ENCODE measurements at places on chromosomes 12 and 14.
A peak's percentile ranks its signal among the peaks of the same experiment; 100 is the strongest.

GRCh38 chr14:71348394-71348793 lies 441.1 kb downstream of the PCNX1 start:
- no peak for DNase-seq

GRCh38 chr14:36091096-36091495 lies 85.4 kb downstream of the PTCSC3 start:
- DNase-seq = peak; percentile 91

DNA sequence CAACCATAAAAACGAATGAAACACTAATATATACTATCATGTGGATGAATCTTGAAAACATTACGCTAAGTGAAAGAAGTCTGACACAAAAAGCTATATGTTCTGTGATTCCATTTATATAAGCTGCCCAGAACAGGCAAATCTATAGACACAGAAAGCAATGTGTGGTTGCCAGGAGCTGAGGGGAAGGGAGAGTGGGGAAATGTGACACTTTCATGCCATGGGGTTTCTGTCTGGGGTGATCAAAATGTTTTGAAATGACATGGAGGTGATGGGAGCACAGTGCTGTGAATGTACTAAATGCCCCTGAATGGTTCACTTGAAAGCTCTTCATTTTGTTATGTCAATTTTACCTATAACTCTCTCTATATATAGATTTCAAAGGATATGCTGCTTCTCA lies 30.1 kb downstream of the ATG14 start:
- DNase-seq = no peak

GRCh38 chr14:102548616-102549240 lies 39.2 kb upstream of the ANKRD9 start:
- DNase-seq = no peak

DNA sequence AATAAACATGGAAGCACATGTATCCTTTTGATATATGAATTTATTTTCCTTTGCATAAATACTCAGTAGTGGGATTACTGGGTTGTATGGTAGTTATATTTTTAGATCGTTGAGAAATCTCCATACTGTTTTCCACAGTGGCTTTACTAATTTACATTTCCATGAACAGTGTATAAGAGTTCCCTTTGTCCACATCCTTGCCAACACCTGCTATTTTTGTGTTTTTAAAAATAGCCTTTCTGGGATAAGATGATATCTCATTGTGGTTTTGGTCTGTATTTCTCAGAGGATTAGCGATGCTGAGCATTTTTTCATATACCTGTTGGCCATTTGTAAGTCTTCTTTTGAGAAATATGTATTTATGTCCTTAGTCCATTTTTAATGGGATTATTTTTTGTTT lies 329.2 kb upstream of the KITLG start:
- no peak for DNase-seq

DNA sequence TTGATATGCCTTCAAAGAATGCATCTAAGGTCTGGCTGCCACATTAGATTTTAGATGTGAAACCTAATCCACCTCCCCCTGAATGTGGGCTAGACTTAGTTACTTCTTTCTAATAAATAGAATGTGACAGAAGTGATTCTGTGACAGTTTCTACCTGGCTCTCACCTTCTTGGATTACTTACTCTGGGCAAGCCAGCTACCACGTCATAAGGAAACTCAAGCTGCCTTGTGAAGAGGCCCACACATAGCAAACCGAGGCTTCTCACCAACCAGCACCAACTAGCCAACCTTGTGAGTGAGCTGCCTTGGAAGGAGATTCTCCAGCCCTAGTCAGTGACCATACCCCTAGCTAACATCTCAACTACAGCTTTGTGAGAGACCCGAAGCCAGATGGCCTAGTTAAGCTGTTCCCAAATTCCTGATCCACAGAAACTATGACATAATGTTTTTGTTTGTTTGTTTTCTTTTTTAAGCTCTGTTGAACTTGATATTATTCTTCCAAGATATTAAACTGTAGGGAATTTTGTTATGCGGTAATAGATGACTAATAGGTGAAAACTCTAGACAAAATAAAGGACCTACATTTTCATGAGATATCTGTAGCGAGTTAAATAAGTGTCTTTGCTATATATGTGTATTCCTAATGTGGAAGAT lies 6.2 kb downstream of the GPR19 start:
- DNase-seq = no peak

DNA sequence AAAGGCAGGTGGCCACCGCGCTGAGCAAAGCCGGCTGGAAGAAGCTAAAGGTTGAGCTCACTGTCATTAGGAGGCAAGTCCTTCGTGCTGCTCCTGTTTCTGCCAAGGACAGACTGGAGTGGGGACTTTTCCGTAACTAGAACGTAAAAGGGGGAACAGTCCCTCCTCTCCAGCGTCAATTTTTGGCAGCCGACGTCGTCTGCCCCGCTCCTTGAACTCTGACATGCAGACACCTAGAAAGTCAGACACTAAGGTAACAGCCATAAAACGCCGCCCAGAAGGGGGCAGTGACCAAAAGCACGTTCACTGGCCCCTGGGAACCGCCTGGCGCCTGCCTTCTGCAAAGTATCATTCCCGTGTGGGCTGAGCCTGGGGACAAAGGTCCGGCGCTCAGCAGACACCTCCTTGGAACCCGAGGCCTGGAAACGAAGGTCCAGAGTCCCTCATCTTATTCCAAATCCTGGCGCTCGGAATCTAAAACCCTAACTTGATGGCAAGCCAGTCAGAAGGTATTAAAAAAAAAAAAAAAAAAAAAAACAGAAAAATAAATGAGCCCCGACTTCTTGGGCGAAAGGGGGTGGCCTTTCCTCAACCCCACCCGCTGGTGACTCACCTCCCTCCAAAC lies 1.1 kb upstream of the LRP1 start:
- DNase-seq = no peak

GRCh38 chr12:32828552-32828951 lies 68.0 kb downstream of the PKP2 start:
- DNase-seq = no peak

DNA sequence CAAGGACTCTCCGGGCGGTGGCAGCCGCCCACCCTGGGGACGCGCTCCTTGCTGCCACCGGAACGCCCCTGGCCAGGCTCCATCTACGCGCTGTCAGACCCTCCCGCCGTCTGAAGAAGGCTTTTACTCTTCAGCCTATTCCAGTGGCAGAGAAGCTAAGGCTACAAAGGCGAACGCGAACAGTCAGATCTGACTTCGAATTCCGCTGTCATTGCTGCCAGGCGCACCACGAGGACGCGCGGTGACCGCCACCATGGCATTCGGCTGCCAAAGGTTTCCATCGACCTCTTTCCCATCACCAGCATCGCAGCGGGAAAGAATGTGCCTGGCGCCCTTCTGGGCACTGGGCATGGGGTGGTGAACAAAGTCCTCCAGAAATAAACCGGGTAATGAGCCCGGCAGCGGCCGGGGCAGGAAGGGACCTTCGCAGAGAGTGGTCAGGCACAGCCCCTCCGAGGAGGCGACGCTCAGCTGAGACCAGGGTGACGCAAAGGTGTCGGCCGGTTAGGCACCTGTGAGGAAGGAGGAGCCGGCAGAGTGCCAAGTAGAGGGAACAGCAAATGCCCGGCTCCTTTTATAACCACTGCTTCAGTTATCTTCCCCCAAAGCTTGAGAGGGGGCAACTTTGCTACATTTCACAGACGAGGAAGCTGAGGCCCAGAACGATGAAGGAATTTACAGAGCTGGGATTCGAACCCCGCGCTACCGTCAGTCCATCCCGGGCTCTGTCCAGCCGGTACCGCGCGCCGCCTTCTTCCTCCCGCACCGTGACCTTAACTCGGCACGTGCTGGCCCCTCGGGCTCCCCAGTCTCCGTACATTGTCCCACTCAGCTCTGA lies 1.9 kb upstream of the RFX4 start:
- no peak for DNase-seq

DNA sequence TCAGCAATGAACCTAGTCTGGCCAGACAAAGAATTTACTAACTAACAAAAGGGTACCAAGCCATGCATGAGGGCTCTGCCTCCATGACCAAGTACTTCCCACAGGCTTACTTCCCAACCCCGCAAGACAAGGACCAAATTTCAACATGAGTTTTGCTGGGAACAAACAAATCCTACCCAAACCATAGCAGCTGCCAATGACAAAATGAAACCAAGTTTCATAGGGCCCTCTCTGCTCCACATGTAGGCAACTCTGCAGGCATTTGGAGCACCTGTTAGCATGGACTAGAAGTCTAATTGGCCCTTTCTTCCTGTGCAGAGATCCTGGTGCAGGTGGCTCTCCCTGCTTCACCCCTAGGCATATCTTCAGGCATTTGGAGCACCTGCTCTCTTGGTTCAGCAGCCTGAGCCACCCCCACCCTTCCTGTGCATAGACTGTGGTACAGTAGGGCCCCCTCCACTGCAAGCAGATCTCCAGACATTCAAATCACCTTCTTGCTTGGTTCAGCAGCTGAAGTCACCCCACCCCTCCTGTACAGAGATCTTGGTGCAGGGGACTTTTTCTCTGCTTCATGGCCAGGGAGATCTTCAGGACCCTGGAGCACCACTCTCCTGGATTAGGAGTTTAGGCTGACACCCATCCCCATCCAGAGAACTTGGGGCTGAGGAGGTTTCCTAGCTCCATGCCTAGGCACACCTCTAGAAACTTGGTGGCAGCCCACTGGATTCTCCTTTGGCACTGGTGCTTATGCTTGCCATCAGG lies 308.7 kb downstream of the RPAP3 start:
- DNase-seq = no peak

DNA sequence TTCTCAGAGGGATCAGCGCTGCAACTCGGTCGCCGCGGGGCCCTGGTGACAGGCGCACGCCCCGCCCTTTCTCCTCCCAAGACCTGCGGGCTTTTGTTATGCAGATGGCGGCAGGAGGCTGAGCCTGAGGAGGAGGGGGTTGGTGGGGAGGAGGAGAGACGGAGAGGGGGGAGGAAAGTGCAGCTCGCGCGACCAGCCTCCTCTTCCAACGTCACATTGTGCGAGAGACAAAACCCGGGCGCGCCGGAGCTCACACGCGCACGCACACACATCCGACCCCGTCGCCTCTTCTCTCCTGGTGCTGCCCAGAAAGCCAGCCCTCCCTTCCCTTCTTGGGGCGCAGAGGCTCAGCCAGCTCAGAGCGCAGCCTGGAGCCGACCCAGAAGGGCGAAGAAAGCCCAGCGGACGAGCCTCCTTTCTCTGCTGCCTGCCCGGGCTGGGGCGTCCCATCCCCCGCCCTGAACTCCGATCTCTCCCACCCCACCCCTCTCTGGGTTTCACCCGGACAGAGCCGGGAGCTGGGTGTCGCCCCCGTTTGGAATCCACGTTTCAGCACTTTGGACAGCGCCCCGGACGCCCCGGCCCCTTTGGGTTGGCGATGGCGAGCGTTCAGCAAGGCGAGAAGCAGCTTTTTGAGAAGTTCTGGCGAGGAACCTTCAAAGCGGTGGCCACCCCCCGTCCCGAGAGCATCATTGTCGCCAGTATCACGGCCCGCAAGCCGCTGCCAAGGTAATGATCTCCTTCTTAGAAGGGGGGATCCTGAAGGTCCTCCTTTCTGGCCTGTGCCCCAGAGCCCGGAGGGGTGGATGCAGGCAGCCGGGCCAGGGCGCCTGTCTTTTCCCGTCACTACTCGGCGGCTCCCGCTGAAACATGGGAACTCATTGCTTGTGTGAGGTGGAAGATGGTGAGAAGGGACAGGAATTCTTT lies at the start of gene SRRM4:
Gene SRRM4, plus strand, starts transcription at position 257 of the 927 bp plus-strand sequence. Its CDS starts 342 bp downstream, at position 599.
- no peak for DNase-seq

- no peak for DNase-seq
Observed at GRCh38 chr12:76764856-76765255, 941 bp downstream of the ZDHHC17 start.

GRCh38 chr12:1046727-1047126 lies 55.7 kb downstream of the ERC1 start:
- DNase-seq = no peak

GRCh38 chr12:34399631-34400410 lies 377.5 kb downstream of the ALG10 start:
- DNase-seq = no peak

DNA sequence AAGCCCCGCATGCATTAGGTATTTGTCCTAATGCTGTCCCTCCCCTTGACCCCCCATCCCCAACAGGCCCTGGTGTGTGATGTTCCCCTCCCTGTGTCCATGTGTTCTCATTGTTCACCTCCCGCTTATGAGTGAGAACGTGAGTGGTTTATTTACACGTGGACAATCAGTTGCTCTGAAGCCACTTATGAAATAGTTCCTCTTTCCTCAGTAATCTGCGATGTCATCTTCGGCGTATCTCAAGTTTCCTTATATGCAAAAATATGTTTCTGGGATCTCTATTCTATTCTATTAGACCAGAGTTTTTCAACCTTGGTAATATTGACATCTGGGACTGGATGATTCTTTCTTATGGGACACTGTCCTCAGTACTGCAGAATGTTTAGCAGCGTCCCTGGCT lies 56.0 kb upstream of the DCD start:
- no peak for DNase-seq

DNA sequence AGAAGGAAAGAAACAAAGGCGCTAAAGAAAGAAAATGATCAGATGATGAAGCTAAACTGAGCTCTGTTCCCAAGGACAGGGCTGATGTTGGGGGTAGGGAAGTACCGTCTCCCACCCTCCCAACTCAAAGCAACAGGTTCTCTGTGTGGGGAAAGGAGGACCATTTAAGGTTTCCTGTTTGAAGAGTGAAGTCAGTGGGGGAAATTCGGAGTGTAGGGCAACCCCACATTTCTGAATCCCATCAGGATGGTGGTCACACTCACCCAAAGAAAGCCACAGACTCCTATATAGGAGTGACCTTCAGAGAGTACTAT lies 131.1 kb downstream of the KSR2 start:
- no peak for DNase-seq
